ENCODE measurements at places on chromosomes 6 and 20.

GRCh38 chr20:45948742-45949541 is 14.5 kb downstream of the PCIF1 start:
- no peak for DNase-seq

DNA sequence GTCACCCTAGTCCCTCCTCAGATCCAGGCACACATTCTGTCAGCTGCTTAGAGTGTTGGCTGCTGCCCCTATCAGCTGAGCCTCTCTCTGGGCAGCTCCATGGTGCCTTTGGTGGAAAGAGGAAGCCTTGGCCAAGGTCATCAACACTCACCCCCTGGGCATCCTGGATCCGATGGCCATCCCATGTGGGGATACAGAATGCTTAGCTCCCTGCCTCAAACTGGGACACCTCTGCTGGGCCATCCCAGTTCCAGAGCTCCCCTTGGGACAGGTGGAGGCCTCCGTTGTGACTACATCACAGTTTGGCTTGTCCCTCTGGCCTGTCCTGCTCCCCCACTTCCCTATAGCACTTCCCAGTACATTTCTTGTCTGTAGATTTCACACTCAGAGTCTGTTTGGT is 45.6 kb downstream of the TOX2 start:
- no peak for DNase-seq

DNA sequence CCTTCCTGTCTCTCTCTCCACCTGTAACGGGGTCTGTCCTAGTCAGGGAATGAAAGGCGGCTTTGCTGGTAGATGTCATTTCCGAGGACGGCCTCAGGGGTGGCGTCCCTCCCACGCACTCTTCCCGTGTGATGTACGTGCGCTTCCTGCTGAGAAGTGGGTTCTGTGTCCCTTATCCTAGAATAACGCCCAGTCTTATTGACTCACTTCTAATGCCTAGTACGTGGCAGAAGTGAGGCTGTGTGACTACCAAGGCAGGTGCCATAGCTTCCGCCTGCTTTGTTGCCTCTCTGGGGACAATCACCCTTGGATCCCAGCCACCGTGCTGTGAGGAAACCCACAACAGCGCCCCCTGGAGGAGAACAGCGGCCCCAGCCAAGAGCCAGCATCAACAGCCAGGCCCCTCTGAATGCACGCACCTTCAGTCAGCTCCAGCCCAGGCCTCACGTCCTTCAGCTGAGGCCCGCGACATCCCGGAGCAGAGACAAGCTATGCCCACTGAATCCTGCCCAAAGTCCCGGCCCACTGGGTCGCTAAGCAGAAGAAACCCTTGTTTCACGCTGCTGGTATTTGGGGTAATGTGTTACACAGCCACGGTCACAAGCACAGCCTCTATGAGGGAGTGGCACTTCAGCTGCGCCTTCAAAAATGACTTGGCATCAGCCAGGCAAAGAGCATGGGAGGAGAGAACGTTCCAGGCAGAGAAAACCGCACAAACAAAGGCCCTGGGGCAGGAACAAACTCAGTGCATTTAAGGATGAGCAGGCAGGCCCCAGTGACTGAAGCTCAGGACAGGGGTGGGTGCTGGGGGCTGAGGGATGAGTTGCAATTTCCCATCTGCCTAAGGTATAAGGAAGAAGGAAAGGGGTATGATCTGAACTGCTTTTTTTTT is 224.2 kb downstream of the NFATC2 start:
- DNase-seq = no peak

GRCh38 chr20:3744806-3745685 is 12.6 kb downstream of the HSPA12B start:
- no peak for DNase-seq

GRCh38 chr6:20866935-20867703 is 332.9 kb downstream of the CDKAL1 start:
- no peak for DNase-seq

- no peak for DNase-seq
Measured at GRCh38 chr6:165047952-165048351, 261.5 kb downstream of the C6orf118 start.

DNA sequence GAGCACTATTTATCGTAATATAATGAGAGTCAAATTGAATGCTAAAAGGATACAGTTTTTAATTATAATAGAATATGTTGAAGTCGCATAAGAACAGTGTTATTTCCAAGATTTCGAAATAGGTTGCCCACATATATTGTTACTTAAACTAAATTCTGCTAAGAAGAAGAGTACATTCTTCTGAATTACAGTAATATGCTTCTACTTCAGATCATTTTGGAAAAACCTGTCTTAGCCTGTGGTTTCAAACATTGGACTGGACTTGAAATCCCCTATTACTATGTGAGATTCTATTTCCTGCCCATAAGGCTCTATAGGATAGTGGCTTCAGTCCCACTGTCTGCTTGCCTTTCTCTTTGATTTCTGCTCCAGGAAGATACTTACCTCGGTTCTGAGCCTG is 137.2 kb downstream of the B3GAT2 start:
- DNase-seq = no peak

DNA sequence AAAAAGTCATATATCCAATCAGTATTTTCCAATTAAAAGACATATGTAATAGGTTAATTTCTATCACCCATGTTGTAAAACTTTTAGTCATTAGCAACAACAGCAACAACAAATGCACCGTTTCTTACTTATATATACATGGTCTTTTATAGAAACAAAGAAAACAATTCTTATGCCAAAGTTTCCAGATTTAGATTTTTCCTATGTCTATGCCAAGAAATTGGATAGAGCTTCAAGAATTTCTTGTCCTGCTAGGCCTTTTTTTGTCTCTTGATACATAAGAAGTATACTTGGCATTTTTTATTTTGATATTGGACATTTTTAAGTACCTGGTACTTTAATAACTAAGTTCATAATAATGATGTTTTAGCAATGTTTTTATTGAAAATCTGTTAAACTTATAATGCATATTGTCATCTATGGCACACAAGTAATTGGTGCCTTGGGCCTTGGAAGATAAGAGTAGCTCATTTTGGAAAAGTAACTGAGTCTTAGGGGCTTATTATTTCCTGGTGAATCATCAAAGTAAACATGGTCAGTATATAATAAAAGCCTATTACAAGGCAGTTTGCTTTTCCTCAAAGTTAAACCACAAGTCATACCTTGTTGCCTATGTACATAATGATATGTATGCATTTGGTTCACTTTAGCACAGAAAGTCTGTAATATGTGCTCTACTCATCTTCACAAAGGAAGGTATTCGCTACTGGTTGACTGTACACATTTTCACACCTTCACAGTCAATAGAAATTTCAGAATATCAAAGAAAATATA is 10.1 kb upstream of the FRK start:
- no peak for DNase-seq

DNA sequence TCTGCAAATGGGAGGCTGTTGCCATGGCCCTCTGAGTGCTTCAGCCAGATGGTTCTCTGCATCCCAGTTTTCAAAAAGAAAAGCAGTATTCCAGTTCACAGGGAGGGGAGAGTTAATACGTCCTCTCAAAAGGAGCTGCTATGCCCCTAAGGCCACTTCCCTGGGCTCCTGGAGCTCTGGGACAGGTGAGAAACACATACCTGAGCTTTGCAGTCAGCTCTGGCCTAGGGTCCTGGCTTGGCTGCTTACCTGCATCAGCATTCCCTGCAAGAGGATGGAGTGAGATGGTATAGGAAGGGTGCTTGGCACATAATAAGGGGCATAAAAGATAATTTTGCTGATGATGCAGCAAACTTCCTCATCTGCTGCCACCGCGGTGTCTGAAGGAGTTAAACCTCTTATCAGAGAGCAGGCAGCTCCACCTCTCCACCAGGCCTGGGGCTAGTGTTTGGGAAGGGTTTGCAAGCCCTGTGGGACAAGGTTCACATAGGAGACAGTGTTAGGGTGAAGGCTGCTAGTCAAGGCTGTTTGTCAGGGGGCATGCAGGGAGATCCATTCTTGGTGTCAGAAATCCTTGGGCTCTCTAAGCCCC is 62.7 kb downstream of the SLC24A3 start:
- no peak for DNase-seq

All from vagina (tissue), 2 donors.